AG09319 (cell line): ENCODE measurements at places on chromosomes 5 and 9.

DNA sequence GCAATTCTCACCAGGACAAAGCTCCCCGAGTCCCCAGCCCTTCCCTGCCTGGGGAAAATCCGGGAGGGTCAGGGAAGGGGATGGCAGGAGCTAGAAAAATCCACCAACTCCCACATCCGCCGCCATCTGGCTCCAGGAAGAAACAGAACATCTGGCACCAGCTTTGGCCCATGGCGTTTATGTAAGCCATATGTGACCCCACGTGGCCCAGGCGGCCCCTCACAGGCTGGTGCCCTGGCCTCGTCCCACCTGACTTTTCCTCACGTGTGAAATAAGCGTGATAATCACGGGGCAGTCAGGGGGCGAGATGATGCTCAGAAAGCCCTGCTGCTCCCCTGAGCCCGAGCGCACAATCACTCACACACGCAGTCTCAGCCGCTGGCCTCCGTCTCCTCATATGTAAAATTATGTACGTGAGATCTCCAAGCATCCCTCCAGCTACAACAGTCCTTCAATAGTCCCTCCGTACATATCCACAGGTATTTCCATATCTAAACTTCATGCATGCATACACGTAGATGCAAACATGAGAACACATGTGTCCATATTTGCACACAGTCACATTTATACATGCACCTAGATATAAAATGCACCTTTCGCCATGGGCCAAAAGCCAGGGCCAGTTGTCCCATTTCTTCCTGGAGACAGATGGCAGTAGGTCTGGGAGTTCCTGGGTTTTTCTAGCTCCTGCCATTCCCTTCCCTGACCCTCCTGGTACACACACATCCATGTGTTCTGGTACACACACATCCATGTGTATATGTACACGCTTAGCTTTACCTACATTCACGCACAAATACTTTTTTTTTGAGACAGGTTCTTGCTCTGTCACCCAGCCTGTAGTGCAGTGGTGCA, 28.9 kb downstream of the PLPP7 start:
- no peak for DNase-seq

DNA sequence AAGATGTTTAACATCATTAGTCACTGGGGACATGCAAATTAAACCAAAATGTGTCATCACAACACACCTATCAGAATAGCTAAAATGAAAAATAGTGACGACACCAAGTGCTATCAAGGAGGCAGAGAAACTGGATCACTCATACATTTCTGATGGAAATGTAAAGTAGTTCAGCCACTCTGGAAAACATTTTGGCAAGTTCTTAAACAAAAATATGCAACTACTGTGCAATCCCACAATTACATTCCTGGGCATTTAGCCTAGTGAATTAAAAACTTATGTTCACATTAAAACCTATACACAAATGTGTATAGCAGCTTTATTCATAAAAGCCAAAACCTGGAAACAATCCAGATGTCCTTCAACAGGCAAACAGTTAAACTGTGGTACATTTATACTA, 53.1 kb downstream of the SVEP1 start:
- DNase-seq: peak; percentile 58

DNA sequence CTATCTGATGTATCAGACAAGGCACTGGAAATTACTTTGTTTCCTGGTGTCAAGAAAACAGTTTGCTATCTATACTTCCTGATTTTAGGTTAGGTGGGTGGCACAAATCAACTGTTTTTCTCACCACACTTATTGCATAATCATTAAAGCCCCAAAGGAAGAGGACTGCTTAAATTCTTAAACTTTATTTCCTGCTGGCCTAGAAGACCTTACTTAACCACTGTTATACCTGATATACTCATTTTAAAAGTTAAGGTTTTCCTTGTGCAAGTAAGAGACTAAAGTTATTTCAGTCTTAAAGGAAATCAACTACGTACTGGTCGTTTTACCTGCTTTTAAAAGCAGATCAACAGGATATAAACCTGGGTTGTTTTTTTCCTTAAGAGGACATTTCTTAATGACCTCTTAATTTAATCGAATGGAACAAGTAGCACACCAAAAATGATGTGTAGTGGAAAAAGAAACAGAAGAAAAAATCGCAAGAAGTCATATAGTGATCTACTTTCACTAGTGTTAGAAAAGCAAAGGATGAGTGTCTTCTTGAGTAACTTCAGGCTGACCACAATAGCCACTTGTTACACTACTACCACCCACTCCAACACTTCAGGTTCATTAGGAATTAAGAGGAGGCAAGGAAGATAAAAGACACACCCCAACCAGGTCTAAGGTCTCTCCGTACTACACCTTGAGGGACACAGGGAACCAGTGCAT, 974 bp downstream of the CLINT1 start:
- DNase-seq: no peak

DNA sequence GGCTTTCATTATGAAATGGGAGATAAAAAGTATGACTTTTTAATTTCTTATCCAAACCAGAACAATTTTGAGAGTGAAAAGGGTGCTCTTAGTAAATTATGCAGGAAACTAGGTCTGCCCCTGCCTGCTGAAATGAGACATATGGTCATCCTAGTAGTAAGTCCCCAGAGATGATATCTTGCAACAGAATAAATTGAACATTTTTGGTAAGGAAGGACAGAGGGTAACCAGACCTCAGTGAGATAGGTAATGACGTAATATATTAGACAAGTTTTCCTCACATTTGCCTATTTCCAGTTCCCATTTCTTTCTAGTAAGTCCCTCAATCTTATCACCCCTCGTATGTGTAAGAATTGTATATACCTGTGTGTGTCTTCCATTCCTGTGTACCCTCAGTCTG, 91.8 kb downstream of the EQTN start:
- DNase-seq: no peak

DNA sequence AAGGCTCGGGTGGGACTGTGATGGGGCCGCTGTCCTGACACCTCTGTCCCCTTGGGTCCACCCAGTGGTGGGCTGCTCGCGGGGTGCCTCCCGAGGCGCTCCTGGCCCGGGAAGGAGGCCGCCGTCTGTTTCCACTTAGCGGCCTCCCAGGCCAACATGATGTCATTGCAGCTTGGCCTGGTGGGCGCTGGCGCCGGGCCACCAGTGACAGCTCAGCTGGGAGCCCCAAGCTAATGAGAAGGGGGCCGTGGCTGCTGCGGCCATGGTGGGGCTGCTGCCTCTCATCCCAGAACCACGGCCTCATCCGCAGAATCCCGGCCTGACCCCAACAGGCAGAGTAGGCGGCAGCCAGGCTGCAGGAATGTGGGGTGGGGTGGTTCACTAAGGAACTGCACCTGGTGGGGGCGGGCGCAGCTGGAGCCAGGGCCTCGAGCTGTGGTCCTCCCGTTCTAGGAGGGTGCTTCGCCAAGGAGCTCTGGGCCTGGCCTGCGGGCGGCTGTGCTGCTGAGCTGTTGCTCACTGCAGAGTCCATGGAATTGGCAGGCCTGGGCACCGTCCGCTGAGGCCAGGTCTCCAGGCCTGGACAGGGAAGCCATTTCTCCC, 123.5 kb upstream of the COL5A1 start:
- no peak for DNase-seq
